ENCODE measurements at places on chromosomes 4 and X. TPM values are rescaled to one million over a fixed set of nuclear protein-coding genes. Genes with fewer than 3 reads are reported as not detected.
A peak's percentile ranks its signal among the peaks of the same experiment; 100 is the strongest.

GRCh38 chr4:7757501-7758471, 181.9 kb downstream of the AFAP1 start:
- no peaks in the 10 kb centered on the region for H3K27me3 ChIP-seq
- H3K27ac ChIP-seq = no peak overlapping the region
- no peaks in the 10 kb centered on the region for H3K36me3 ChIP-seq
- peaks cover 24% of the 10 kb centered on the region for H3K4me1 ChIP-seq
- no peak for DNase-seq

- no peak for DNase-seq
- H3K36me3 ChIP-seq = no peaks in the 10 kb centered on the region
- no peak overlapping the region for H3K27ac ChIP-seq
Measured at GRCh38 chrX:17527922-17528321, 152.9 kb downstream of the NHS start.

The ATP1B4 gene
- total RNA-seq = not detected

DNA sequence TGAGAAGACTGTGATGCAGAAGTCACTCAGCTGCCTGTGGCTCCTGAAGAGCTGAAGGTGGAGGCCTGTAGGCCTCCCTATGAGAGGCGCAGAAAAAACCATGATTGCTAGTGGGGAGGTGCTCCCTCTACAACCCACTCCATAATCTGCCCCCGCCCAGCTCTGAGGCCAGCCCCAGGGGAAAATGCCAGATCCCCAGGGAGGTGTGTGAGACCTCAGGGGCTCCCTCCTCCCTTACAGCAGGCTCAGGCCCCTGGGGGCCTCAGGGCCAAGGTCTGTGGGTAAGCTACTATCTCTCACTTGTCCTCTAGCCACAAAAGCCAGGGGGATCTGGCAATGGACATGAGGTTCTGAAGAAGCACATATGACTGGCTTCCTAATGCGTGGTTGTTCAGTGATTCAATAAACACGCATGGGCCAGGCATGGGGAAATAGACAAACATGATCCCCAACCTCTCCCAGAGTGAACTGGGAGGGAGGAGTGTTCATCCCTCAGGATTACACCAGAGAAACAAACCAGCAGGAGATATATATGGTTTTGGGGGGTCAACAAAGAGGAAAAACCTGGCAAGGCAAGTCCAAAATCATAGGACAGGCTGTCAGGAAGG, 51.0 kb upstream of the MTM1 start:
- no peaks in the 10 kb centered on the region for H3K27me3 ChIP-seq
- H3K36me3 ChIP-seq = no peaks in the 10 kb centered on the region

DNA sequence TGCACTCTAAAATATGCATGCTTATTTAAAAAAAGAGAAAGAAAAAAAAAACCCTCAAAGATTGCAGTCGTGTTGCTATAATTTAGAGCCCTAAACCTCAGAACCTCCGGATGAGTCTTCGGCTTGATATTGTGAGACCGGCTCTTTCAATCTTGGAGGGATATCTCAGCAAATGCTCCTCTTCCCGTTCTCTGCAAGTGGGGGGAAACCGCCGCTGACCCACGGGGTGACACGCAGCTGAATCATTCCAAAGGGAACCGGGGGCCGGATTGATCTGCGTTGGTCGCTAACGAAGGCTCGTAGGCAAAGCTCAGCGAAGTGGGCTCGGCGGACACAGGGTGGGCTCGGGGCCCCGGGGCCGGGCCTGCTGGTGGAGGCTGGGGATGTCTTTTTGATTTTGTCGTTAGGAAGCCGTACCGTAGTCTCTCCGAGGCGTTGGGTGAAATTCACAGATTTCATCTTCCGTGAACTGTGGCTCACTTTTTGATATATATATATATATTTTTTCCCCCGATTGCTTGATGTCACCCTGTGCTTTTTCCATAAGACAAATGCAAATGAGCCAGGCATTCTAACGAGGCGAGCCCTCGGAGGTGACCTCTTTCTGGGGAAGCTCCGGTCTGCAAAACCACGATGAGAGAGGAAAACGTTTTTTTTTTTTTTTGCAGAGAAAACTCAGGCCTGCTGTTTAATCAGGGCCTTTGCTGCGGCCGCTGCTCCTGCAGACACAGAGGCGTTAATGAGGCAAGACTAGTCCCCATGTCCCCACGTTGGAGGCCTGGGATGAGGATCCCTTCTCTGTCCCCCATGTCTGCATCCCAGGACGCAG, 110.7 kb upstream of the PPP2R3B start:
- H3K27me3 ChIP-seq = peaks cover 17% of the 10 kb centered on the region
- H3K4me1 ChIP-seq = no peaks in the 10 kb centered on the region
- no peak for DNase-seq
- no peak overlapping the region for H3K4me3 ChIP-seq
- no peak overlapping the region for H3K27ac ChIP-seq

DNA sequence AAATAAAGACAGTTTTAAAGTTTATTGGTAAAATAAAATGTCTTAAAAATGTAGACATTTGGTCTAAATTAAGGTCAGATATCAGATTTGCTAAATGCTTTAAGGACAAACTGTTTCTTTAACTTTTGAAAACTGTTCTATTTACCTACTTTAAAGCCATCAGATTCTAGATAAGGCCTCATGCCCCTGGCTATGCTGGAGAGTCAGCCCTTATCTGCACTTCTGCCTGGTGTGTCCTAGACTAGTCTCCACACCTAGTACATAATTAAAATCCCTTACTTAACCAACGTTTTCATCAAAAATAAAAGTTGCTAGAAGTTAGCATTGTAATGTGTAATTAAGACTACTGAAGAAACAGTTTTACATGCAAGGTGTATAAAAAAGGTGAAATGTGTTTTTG, 25.6 kb downstream of the HSD17B11 start:
- no peaks in the 10 kb centered on the region for H3K4me1 ChIP-seq
- H3K27me3 ChIP-seq = no peaks in the 10 kb centered on the region
- DNase-seq = no peak
- H3K4me3 ChIP-seq = no peak overlapping the region

- DNase-seq = peak; percentile 21
- peak overlapping the region; percentile 13 for H3K27ac ChIP-seq
- H3K4me3 ChIP-seq = no peak overlapping the region
- no peaks in the 10 kb centered on the region for H3K4me1 ChIP-seq
- no peaks in the 10 kb centered on the region for H3K27me3 ChIP-seq
Measured at GRCh38 chr4:109676886-109677285, 26.4 kb downstream of the CASP6 start.

The CBLL2 gene
- total RNA-seq = not detected

Data from CD4-positive, alpha-beta T cell (primary cell).